ENCODE measurements at places on chromosomes 5 and 9.

GRCh38 chr5:98364549-98364948, 408.9 kb upstream of the RGMB start:
- no peak for DNase-seq

DNA sequence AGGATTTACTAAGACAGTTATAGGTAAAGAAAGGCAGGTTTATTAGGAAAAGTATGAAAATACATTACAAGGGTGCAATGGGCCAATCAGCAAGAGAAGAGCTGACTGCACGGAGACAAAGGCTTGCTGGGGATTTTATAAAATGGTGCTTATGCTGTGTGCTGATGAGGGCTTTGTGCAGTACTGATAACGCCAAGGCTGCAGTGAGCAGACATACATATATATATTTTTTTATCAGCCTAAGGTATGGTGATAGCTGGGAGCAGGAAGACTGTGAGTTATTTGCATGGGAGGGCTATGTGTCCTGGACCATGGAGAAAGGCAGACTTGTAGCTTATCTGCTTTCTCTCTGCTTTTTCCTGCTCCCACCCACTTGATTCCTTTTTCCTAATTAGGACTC, 208.1 kb upstream of the ACTBL2 start:
- no peak for DNase-seq

DNA sequence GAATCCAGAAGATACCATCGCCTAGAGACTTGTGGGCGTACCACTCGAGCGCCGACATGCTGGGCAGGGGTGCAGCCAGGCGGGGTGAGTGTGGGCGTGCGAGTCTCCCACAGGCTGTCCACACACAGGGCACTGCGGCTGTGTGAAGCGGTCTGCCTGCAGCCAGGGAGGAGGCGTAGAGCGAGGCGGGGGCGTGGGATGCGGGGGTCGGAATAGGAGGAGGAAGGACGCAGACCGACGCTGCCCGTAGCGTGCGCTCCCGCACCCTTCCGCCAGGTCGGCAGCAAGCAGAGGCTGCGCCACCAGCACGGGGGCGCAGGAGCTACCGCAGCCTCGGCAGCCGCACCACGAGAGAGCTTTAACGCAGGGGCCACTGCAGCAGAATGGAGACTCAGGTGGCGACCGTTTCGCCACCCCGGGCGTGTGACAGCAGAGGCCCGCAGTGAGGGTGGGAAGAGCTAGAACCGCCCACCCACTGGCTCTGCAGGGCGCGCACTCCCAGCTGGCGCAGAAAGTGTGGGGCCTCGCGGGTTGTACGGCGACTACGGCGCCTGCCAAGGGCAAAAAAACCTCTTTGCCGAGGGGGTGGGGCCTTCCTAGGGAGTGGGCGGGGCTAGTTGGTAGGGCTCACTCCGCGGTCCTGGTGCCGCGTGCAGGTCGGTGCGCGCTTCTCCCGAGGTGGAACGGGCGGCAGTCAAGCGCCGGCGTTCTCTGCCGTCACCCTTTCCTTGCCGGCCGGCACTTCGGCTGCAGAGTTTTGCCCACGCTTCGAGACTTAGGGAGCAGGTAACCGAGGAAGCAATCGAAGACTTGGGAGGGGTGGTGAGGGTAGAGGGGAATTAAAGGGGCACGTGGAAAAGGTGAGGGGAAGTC, at the start of the genes MBLAC2 and POLR3G:
Gene MBLAC2 (minus strand): TSS at position 537 of the 873 bp plus-strand sequence. CDS start 479 bp downstream, at position 58.
Gene POLR3G (plus strand): TSS at position 630 of the 873 bp plus-strand sequence. CDS start 10,704 bp downstream, outside the sequence.
- DNase-seq, result peak; percentile 90

- peak; percentile 85 for DNase-seq
Observed at GRCh38 chr9:91536211-91536691, 112.6 kb upstream of the NFIL3 start.

DNA sequence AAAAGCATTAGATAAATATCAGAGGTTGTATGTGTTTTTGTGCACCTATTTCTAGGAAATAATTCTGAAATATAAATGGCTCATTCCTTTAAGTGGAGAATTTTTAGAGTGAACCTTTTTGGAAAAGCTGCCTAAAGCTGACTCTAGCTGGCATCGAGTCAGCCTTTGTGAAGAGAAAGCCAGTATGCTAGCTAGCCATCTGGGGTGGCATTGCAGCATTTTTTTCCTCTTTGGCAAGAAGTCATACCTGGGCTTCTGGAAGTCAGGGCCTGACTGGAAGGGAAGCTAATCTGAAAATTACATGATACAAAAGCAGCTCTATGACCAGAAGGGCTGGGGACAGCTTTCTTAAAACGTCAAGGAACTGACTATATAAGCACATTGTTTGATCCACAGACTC, 19.7 kb downstream of the ANP32B start:
- no peak for DNase-seq

DNA sequence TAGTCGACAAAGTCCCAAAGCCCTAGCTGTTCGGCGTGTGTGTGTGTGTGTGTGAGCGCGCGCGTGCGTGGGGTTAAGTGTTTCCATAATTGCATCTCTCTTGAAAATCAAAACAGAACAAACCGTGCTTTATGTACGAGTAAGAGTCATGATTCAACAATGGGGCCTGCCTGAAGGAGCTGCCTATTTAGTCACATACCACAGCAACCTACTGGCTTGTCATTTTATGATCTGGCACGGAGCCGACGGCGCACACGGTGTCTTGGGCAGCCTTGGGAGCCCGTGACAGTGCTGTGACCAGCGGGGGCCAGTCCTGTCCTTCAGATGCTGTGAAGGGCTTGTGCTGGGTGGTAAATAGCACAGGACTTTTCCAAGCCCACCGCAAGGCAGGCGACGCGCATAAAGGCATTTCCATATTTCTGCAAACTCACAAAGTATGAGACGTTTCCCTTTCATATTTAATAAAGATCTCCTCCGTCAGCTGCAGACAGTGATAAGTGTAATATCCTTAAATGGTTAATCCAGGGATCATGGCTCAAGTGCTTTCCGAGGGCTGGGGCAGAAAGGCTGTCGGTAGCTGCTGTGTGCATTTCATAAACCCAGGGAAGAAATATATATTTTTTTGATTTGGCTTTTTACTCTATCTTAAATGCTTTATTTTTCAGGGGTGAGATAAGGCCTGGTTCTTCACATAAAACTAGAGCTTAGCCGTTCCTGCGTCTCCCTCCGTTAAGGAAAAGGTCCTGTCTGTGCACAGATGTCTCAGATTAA, 270.2 kb upstream of the IRX1 start:
- peak; percentile 59 for DNase-seq

- no peak for DNase-seq
Observed at GRCh38 chr5:111198281-111198966, 25.8 kb upstream of the CAMK4 start.

- DNase-seq, result no peak
Observed at GRCh38 chr5:139105621-139106071, 92.5 kb downstream of the SIL1 start.

DNA sequence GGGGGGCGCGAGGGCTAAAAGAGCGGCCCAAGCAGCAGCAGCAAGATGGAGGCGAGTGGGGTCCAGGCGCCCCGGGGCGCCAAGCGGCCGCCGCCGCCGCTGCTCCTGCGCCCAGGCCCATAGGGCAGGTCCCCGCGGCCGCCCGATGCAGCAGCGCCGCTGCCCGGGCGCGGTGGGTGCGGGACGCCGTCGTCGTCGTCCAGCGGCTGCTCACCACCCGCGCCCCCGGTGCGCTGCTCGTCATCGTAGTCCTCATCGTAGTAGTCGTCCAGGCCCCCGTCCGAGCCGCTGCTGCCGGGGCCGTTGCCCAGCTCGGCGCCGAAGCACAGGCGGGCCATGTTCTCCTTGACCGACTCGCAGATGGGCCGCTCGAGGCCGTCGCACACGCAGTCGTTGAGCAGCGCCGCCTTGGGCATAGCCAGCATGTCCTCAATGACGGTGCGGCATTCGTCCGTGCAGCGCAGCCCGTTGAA, 1.5 kb downstream of the GAS1 start:
- DNase-seq, result peak; percentile 64

DNA sequence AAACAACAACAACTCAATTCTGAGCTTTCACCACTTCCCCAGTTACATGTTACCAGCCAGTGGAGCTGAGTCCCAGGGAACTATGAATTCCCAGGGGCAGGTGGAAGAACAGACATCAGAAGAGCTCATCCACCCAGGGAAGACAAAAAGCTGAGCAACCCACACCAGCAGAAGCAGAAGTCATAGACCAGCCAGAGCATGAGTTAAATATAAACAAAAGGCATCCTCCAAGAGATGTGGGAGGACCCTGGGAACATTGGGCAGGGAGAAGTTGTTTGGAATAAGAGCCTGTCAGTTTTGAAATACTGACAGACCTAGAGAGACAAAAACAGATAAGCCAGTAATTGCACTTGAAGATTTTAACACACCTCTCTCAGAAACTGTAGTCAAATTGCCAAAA, 102.3 kb upstream of the LMX1B start:
- DNase-seq, result no peak

DNA sequence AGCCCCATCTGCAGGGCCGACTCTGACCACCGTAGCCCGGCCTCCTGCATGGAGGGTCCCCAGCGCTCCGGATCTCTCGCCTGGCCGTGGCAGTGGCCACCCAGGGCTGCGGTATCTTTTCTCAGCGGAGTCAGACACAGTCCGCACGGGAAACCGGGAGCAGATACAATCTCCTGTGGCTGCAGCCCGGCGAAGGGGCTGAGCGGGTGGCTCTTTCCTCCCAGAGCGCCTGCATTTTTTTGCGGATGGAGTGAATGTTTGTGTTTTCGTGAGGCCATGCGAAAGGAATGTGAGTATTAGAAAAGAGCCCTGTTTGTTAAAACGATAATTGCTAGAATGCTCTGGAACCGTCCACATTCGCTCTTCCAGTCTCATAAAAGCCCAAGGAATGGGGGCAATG, 53.4 kb upstream of the PTCH1 start:
- no peak for DNase-seq

GRCh38 chr5:65461490-65461889, 20.2 kb downstream of the ADAMTS6 start:
- no peak for DNase-seq

- DNase-seq, result no peak
Observed at GRCh38 chr9:95494416-95495371, 22.1 kb downstream of the PTCH1 start.

DNA sequence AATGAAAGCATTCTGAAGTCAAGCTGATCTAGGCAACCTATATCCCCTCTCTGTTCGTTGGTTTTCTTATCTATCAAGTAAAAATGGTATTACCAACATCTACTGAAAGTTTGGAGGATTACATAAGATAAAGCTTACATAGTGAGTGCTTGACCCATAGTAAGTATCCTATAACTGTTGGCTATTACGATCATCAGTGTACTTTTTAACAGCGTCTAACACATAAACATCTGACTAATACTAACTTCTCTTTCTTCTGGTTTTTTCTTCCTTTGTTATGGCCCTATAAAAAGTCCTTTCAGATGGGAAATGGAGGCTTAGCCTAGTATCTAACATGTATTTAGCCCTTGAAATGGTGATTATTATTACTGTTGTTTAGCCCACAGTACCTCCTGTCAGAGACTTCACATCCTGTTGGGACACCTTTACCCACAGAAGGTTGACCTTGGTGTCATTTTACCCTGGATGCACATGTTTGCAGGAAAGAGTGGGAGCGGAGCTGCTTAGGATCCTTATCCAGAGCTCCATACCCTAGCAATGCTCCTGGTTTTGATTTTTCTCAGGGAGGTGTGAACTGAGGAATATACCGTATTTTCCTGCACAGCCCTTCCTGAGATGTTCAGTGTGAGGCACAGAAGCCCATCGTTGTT, 6.0 kb downstream of the INSYN2B start:
- no peak for DNase-seq

DNA sequence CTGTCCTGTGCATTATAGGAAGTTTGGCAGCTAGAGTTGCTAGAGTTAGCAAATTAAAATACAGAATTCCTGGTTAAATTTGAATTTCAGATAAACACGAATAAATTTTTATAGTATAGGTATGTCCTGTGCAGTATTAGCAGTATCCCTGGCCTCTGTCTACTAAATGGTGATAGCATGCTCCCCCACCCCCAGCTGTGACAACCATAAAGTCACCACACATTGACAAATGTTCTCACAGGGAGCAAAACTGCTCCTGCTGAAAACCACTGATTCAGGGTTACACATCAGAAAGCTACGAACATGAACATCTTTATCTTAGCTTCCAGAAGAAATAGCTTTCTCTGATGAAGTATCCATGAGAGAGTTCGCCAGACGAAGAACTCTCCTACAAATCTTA, 91.8 kb upstream of the CCDC112 start:
- no peak for DNase-seq

DNA sequence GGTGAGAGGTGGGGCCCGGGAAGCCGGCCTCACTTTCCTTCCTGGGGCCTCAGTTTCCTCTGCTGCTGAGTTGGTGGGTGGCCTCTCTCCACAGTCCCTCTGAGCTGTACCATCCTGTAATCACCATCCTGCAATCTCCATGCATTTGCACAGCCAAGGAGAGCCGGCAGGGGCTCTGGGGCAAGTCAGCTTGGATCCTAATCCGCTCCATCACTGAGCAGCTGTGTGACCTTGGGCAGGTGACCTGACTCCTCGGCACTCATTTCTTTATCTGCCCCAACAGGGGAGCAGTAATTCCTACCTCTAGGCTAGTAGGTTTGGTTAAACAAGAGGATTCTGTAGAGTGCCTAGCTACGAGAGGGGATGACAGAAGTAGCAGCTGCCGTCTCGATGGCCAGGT, 88.2 kb upstream of the ZNF618 start:
- DNase-seq, result no peak

DNA sequence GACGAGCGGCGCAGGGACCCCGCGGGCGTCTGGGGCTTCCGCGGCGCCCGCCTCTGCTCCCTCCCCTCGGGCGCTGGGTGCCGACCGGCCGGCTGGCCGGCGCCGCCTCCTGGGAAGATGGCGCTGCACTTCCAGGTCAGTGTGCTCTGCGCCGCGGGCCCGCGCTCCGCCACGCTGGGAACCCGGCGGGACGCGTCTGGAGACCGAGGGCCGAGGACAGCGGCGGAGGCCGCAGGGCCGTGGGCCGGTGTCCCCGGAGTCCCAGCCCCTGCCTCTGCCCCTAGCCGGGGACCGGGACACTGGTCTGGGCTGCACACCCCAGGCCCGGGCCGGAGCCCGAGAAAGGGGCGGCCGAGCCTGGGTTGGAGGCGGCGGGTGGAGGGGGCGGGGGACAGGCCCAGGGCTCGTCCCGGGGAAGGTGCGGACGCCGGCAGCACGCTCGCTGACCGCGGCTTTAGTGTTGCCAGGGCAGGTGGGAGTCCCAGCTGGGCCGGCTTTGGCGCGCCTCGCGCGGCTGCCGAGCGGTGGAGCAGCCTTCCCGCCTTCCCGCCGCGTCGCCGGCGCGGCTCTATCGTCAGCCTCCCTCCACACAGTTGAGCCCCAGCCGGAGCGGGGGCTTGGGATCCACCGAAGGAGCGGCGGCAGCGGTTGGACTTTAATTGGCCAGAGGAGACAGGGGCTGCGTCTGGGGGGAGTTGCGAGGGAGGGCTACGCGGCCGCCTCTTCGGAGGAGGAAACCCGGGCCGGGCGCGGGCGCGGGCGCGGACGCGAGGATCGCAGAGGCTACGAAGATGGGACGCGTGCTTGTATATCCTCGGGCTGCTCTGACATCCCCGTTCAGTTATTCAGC, at the start of gene RANBP17:
Gene RANBP17 (plus strand): TSS at position 102 of the 850 bp plus-strand sequence.
- DNase-seq, result peak; percentile 58

GRCh38 chr5:119079318-119079921, 8.5 kb downstream of the DMXL1 start:
- peak; percentile 56 for DNase-seq

Data from mammary epithelial cell (primary cell).